SIG-M5 (cell line): ENCODE measurements at places on chromosomes 2 and 18.

GRCh38 chr2:70340761-70341476 lies 39.1 kb upstream of the FAM136A start:
- DNase-seq: no peak

DNA sequence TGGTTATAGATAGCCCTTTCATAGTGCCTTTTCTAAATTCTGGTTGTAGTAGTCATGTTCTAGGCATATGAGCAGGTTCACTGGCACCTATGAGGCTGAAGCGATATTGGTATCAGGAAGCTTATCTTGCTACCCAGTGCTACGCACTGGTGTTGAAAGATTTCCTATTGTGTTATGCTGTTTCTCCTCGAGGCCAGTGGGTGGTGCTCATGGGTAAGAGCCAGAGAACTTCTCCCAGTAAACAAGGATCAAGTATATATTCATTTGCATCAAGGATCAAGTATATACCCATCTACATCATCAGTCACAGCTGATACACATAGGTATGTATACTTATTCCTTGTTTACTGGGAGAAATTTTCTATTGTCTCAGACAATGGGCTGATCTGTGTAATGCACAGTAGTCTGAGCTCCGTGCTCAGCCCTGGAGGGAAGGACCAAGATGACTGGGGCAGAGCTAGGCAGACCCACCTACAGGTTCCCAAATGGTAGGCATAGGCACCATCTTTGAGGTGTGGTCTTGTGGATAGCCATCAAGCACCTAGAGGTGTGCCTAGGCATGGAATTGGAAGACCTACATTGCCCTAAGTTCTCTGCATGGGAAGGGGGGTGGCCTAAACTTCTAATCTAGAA lies 101.2 kb upstream of the GALNT13 start:
- DNase-seq: no peak

- DNase-seq: no peak
Measured at GRCh38 chr18:61955644-61956043, 62.8 kb upstream of the RNF152 start.

DNA sequence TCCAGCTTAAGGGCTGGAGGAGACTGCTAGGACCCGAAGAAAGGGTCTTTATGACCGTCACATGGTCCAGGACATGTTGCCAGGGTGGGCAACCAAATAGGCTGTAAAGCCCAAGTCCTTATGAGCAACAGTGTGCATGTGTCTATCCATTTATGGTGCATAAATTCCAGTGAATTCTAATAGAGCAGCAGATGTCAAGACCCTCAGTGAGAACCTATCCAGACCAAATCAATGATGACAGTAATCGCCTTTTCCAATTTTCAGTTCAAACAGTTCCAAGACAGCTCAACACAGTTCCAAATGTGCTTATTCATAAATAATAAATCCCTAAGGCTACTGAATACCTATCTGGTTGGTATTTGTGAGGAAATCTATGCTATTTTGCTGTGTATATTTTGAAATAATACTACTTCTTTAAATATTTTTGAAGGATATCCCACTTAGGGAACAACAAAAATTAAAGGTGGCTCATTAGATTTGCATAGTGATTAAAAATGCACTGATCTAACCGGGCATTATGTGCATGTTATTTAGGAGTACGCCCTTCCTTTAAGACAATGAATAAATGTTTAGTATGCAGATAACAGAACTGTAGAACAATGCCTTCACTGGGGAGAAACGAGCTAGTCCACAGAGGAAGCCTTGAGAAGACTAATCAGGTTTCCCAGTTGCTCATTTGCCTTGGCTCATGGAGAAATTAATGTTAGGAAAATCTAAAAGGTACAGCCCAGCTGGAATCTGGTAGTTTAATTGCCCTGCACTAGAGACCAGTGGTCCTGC lies 519.5 kb upstream of the CHAC2 start:
- no peak for DNase-seq

- no peak for DNase-seq
Measured at GRCh38 chr2:191441496-191442214, 196.5 kb downstream of the MYO1B start.

DNA sequence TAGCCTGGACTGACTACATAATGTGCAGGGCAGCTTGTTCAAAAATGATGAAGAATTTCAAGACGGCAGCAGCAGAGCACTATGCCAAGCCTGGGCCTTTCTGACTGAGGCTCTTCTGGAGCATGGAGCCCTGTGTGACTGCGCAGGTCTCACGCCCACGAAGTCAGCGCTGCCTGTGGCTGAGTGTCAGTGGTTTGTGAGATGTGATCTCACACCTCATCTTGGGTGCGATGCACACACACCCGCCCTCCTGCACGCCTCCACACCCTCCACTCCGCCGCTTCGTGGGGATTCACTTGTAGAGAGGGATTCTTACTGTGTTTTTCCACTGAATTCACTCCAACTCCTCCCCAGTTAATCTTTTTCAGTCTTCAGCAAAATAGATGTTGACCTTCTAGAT lies 103.9 kb downstream of the VIT start:
- DNase-seq: no peak

GRCh38 chr2:35548171-35548570 lies 807.4 kb upstream of the CRIM1 start:
- no peak for DNase-seq

- no peak for DNase-seq
Measured at GRCh38 chr18:36929601-36930000, 100.7 kb downstream of the KIAA1328 start.

GRCh38 chr2:192127434-192127833 lies 67.3 kb downstream of the TMEFF2 start:
- DNase-seq: no peak
